Tongue (tissue), 3 donors: ENCODE measurements at places on chromosomes 2 and 18. TPM values are rescaled to one million over a fixed set of nuclear protein-coding genes. Genes with fewer than 3 reads are reported as not detected.

Gene AQP12A
- total RNA-seq: not detected

Gene TCF23
- not detected for total RNA-seq

Gene MTERF4
- total RNA-seq: 70.9 TPM

Gene TUBA4B
- not detected for total RNA-seq

Gene GALNT13
- total RNA-seq: 1.1 TPM

Gene AKAIN1
- total RNA-seq: not detected

Gene MAB21L4
- total RNA-seq: 23.0 TPM

Gene SERPINB3
- total RNA-seq: 1.3 TPM

Gene NEB
- 2,139 TPM for total RNA-seq

Gene RBM44
- total RNA-seq: 4.0 TPM

Gene PIEZO2
- 27.7 TPM for total RNA-seq

Gene PPP1R7
- 34.9 TPM for total RNA-seq

Gene ACADL
- total RNA-seq: 8.6 TPM

Gene TMEM163
- total RNA-seq: 0.72 TPM

Gene HRH4
- total RNA-seq: 0.21 TPM

Gene CRIM1
- total RNA-seq: 57.2 TPM

Gene UGT1A5
- 0.51 TPM for total RNA-seq

Gene ARL5A
- total RNA-seq: 44.2 TPM

Gene REG1B
- not detected for total RNA-seq

Gene C1QL2
- total RNA-seq: not detected

Gene TRIM43B
- not detected for total RNA-seq

Gene EFEMP1
- 75.8 TPM for total RNA-seq

Gene SLC14A1
- 4.0 TPM for total RNA-seq

Gene CHRNG
- 19.5 TPM for total RNA-seq

Gene ONECUT2
- under 0.01 TPM for total RNA-seq

Gene GKN2
- total RNA-seq: not detected

Gene CGREF1
- 1.6 TPM for total RNA-seq

Gene ALPG
- total RNA-seq: not detected

Gene LAMA1
- 4.5 TPM for total RNA-seq

Gene GRB14
- 19.7 TPM for total RNA-seq

Gene EPAS1
- 83.4 TPM for total RNA-seq

Gene HOXD9
- total RNA-seq: 1.8 TPM

Gene LRATD1
- total RNA-seq: 12.9 TPM

Gene EFR3B
- 6.1 TPM for total RNA-seq

Gene IL37
- not detected for total RNA-seq

Gene CDK5R2
- not detected for total RNA-seq

Gene SMYD1
- 308 TPM for total RNA-seq

Gene CCDC121
- total RNA-seq: 5.7 TPM

Gene PROKR1
- total RNA-seq: 1.0 TPM

Gene KCNJ3
- total RNA-seq: 1.6 TPM

Gene SLC23A3
- 0.92 TPM for total RNA-seq

Gene RNF152
- 75.6 TPM for total RNA-seq
